ENCODE measurements at places on chromosomes 11 and 22.
A peak's percentile ranks its signal among the peaks of the same experiment; 100 is the strongest.

- DNase-seq, result no peak
Observed at GRCh38 chr22:20741008-20741633, 32.8 kb upstream of the SERPIND1 start.

GRCh38 chr22:28019881-28020861 is 101.1 kb upstream of the PITPNB start:
- peak; percentile 50 for DNase-seq

DNA sequence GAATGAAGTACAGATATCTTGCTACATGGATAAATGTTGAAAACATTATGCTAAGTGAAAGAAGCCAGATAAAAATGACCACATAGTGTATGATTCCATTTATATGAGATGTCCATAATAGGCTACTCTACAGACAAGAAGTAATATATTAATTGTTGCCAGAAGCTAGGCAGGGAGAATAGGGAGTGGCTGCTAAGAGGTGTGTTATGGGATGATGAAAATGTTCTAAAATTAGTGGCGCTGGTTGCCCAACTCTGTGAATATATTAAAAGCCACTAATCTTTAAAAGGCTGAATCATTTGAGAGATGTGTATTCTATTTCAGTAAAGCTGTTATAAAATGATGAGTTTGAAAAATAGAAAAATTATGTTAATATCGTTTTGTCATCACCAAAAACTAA is 144.4 kb downstream of the NCAM1 start:
- no peak for DNase-seq

DNA sequence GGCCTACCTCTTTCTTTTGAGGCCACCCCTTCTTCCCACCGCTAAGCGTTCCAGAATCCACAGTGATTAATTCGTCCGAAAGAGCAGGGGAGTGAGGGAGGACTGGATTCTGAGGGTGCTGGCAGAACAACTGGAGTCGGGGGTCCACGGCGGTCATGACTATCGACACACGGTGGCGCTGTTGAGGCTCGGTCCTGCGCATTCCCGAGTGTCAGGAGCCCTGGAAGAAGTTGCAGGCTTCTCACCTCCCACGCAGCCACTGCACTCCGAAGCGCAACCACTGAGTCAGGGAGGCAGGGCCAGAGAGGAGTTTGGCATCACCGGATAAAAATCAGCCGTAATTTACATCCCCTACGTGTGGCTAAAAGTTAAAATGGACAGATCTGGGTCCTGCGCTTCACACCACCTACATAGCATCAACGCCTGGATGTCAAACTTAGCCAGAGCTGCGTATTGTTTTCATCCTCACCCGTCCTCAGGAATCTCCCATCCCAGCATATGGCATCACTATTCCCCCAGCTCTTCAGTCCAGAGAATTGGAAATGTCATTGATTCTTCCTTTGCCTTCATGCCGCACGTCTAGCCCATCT is 10.7 kb upstream of the CTSF start:
- peak; percentile 63 for DNase-seq

DNA sequence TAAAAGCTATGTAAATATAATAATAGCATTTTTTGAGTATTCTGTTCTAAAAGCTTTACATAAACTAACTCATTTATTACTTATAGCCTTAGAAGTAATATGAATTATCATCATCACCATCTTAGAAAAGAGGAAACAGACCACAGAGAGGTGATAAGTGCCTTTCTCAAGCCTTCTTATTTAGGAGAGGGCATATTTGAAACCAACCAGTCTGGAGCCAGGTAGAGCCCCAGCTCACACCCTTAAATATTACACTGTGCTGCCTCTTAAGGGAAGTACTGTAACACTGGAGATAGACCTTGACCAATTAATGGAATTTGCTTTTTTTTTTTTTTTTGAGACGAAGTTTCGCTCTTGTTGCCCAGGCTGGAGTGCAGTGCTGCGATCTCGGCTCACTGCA is 2.3 kb downstream of the BCO2 start:
- DNase-seq, result no peak

DNA sequence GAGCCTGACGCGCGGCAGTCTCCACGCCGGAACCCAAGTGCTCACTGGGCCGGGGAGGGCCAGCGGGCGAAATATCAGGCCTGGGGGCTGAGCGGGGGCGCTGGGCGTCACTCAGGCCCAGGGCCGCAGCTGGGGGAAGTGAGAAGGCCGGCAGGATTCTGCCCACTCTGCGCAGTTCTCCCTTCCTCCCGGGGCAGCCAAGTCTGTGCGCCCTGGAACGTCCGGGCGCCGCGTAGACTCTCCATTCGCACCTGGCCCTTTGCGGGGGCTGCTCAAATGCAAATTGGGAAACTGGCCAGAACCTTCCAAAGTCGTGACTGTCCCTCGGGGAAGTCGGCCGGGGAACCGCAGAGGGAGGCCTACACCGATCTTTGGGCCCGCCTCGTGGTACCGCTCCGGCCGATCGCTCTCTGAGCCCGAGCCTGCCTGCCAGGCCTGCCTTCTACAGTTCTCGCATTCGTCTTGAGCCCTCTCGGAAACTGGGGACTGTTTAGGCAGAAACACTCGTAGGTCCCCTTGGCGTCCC is 2.2 kb upstream of the SLC6A5 start:
- DNase-seq, result peak; percentile 37

- no peak for DNase-seq
Observed at GRCh38 chr11:87437844-87438223, 400.1 kb downstream of the TMEM135 start.

- DNase-seq, result no peak
Observed at GRCh38 chr11:11958403-11959231, 49.8 kb downstream of the DKK3 start.

GRCh38 chr11:47686151-47686550 is 29.0 kb downstream of the AGBL2 start:
- no peak for DNase-seq

GRCh38 chr11:31804312-31805036 is 6.6 kb downstream of the PAX6 start:
- peak; percentile 23 for DNase-seq

- peak; percentile 16 for DNase-seq
Observed at GRCh38 chr11:4697585-4697984, at the start of gene OR51E2. TSS of gene OR51E2 (minus strand) at chr11:4697853. CDS start at chr11:4682711, 15,142 bp downstream.
